ENCODE measurements at places on chromosomes 7 and 10.

DNA sequence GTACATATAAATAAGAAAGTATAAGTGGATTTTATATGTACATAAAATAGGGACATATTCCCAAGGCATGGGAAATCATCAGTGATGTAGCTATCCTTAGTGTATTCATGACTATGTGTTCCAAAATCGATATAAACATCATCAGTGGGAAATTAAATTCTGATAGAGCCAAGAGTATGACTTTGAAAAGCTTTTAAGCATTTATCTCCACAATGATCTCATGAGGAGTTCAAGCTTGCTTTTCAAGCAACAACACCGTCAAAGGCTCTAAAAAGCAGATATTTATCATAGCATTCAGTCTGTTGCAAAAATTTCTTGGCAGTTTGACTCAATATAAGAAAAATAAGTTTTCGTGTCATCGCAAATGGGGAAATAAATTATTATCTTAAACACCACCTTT lies 14.5 kb upstream of the NEBL start:
- no peak for DNase-seq

GRCh38 chr7:128106821-128107220 lies 75.6 kb upstream of the LRRC4 start:
- DNase-seq: no peak

DNA sequence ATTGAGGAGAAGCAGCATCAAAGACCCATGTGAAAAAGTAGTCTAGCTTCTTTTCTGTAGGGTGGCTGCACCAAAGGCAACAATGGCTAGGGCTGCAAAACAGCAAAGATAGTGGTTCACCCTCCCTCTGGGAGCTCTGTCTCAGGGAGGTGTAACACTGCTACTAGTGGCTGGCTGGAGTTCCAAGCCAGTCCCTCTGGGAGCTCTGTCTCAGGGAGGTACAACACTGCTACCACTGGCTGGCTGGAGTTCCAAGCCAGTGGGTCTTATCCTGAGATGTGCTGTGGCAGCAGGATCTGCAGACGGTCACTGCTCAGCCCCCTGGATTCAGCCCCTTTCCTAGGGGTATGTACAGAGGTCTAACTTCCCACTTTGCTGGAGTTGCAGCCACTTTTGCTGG lies 37.9 kb upstream of the TMEM140 start:
- DNase-seq: no peak

DNA sequence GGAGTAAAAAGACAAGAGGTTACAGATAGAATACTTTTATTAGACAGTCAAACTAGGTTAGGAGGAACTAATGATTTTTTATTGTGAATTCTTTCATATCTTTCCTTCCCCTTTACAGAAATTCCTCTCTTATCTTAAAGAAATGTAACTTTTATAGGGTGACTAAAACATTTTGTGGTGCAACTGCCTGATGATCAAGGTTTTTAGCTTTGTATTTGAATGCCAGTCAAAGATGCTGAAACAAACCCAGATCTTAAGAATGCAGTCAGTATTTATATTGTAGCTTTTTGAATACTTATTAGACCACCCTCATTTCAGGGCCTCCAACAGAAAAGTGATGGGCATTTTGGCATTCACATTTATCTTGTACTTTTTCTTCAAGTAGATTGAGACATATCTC lies 27.4 kb downstream of the TAX1BP1 start:
- no peak for DNase-seq

DNA sequence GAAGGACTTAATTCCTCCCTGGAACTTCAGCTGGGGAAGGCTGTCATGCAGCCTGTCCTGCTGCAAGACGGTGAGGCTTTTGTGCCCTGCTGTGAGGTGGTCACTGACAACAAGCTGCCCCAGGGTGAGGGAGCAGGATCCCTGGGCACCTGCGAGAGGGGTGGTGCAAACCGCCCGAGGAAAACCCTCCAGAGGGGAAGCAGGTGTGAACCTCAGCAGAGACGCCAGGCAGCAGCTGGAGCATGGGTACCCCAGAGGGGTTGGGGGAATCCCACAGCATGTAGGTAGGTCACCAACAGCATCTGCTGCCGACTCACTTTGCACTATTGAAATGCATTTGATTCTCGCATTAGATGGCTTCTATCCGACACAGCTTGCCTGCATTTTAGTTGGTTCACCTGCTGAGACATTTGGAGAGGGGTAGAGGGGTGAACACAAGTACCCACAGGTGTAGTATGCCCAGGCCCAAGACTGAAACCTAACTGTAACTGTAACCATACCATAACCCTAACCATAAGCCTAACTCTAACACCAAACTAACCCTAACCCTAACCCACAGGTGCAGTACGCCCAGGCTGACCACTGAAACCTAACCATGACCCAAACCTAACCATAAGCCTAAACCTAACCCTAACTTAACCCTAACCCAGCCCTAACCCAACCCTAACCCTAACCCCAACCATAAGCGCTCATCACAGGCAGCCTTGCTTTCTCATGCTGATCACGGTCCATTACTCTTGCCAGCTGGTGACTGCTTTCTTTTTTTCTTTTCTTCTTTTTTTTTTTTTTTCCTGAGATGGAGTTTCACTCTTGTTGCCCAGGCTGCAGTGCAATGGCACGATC lies 85.9 kb downstream of the ELFN1 start:
- DNase-seq: no peak

DNA sequence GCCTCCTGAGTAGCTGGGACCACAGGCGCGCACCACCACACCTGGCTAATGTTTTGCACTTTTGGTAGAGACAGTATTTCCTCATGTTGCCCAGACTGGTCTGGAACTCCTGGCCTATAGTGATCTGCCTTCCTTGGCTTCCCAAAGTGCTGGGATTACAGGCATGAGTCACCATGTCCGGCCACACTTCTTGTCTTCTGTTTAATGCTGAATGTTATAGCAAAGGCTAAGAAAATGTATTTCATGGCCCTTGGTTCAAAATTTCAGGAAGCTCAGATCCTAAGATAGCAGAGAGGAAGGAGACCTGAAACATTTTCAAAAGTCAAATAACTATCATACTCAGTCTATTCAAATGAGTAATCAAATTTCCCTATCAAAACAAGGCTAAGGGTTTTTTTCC lies 229.6 kb downstream of the BAMBI start:
- DNase-seq: no peak

DNA sequence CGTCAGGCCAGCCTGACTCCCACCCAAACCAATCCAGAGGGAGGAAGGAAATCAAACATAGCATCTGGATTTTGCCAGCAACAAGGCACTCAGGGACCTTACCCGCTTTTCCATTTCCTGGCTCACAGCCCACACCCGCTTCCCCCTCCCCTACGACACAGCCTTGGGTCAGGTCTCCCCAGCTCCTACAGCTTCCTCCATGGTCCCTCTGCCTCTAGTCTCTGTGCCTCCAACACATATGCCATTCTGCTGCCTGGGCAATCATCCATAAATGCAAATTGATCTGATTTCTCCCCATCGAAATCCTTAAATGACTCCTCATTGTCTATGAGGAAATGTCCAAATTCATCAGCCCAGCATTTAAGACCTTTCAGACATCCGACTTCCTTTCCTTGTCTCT lies 53.2 kb upstream of the CUX1 start:
- no peak for DNase-seq

DNA sequence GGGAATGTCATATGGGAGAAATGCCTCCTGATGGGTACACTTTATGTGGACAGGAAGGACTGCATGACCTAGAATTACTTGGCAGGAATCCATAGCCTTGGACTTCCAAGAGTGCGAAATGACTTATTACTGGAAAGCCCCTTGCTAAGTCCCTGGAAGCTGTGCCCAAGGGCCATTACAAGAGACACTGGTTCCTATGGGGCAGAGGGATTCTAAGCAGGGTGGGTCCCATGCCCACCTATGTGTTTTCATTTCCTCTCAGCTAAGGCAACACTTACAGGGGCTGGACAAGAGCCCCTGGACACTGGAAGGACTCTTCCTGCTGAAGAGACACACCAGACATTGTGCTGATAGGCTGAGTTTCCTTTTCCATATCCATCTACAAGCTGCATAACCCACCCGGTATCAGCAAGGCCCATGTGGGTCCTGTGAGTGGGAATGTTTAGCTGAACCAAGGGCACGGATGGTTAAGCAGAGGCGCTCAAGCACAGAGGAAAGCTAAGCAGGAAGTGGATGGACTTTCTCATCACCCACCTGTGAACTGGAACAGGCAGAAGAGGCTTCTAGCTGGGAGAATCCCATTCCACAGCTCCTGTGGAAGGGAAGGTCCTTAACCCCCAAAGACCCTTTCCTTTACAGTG lies 56.2 kb downstream of the XPNPEP1 start:
- DNase-seq: no peak

DNA sequence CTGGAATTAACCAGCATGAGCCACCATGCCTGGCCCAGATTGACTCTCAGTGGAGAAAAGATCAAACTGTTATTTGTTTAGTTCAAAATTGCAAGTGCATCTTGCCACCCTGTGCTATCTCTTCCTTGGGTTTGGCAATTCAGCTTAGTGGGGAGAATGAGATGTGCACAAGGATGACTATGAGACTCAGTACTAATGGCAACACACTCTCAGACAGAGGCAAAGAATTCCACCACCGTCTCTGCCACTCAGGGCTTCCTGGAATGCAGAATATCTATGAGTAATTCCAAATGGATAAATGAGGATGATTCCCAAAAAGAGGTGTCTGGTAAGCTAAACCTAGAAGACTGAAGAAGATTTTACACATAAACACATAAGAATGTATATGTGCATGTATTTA lies 525.8 kb downstream of the NRG3 start:
- no peak for DNase-seq

GRCh38 chr7:22630069-22630468 lies 96.9 kb upstream of the IL6 start:
- no peak for DNase-seq

GRCh38 chr7:33762151-33762910 lies 143.0 kb upstream of the BMPER start:
- DNase-seq: no peak

- no peak for DNase-seq
Measured at GRCh38 chr7:101632641-101633040, 3.5 kb upstream of the MYL10 start.

GRCh38 chr10:110709964-110710587 lies 65.9 kb downstream of the RBM20 start:
- no peak for DNase-seq

GRCh38 chr7:158029509-158029908 lies 558.1 kb downstream of the PTPRN2 start:
- DNase-seq: no peak

- DNase-seq: no peak
Measured at GRCh38 chr7:37031571-37032257, 307.4 kb upstream of the AOAH start.

DNA sequence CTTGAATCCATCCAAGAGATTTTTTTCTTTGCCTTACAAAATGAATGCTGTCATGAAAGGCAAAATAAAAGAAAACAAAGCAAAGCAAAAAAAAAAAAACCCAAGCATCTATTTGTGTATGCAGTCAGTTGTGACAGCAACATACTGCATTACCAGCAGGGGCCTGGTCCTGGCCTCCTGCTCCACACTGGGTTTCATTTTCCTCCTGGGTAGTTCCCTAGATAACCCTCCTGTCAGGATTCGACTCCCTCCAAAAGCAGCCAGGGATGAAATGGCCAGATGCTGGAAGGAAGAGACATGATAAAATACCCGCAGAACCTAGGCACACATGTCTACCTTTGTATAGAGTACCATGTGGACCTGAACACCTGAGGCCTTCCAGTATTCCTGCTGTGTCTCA lies 148.6 kb downstream of the NRCAM start:
- DNase-seq: no peak

DNA sequence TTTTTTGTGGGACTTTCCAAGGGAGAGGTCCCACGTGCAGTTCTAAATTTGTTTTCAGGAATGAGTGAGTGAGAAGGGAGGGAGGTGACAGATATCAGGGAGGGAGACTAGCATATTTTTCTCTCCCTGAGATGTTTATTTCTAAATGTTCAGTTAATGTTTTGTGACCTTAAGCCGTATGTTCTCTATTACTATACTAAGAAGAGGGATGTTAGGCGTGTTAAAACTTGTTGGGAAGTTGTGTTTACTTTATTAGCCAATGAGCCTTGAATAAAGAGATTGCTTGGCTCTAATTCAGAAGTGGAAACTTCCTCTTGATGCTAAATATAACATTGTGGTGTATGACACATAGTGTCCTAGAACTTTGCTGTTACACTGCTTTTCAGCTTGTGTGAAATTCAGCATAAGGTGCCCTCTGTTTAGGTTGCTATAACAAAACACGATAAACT lies 37.3 kb downstream of the DNAH11 start:
- no peak for DNase-seq

GRCh38 chr7:41997151-41997550 lies 239.9 kb downstream of the GLI3 start:
- DNase-seq: no peak

- DNase-seq: no peak
Measured at GRCh38 chr10:112304267-112304859, 21.2 kb downstream of the TECTB start.

GRCh38 chr10:80517416-80518142 lies 20.1 kb upstream of the SH2D4B start:
- DNase-seq: no peak

DNA sequence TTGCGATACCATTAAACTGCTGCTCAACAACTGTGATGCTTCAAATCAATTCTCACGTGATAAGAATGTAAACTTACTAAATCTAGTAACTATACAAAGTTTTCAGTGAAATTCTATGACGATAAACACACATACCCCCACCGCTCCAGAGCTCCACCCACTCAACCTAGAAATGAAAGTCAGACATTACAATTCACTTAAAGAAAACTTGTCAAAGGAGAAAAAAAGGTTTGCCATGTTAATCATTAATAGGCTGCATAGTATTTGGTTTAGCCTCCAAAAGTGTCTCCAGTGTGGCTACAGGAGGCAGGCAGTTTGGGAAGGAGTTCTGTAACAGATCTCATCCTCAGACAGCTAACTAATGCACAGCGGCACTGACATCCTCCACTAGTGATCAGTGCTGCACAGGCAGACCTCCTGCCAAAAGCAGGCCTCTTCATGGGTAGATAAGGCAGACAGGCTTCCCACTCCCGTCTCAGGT lies 3.1 kb downstream of the HERPUD2 start:
- no peak for DNase-seq

DNA sequence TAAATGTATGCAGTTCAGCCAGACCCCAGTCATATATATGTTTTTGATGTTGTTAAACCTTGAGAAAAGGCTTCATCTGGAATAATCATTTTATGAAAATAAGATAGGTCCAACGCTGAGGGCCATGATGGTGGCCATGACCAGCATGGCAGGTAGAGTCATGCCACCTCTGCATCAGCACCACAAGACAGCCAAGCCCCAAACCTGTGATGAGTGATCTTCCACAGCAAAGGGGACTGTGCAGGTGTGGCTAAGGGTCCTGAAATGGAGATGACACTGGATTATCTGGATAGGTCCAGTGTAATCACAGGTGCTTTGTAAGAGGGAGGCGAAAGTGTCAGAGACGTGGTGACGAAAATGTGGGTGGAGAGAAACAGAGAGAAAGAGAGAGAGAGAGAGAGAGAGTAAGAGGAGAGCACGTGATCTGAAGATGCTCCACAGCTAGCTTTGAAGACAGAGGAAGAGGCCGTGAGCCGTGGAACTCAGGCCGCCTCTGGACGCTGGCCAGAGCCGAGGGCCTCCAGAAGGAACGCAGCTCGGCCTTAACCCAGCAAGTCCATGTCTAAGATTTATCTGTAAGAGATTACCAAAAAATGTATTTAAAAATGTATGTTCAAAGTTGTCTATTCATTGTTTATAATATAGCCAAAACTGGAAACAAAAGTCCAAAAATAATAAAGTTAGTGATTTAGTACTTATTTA lies 304.4 kb upstream of the SHH start:
- no peak for DNase-seq

- DNase-seq: peak; percentile 47
Measured at GRCh38 chr10:34768261-34768971, 46.7 kb downstream of the PARD3 start.
